ENCODE measurements at places on chromosomes 11 and 22.

- no peak for DNase-seq
Observed at GRCh38 chr11:26569646-26570045, 2.4 kb downstream of the MUC15 start.

DNA sequence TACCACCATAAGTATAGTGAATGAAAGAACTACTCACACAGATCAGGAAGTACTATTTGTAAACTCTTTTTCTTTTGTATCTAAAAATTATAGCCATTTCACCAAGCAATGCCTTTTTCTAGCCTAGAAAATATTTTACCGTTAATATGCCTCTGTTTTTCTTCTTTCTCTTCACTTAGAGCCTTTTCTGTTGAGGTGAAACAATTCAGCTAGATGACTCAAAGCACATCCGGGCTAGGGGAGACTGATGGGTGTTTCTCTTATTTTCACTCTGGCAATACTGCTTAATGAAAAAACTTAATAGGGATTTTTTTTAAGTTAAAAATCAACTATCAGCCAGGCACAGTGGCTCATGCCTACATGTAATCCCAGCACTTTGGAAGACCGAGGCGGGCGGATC, 93.3 kb downstream of the SGSM3 start:
- no peak for DNase-seq

DNA sequence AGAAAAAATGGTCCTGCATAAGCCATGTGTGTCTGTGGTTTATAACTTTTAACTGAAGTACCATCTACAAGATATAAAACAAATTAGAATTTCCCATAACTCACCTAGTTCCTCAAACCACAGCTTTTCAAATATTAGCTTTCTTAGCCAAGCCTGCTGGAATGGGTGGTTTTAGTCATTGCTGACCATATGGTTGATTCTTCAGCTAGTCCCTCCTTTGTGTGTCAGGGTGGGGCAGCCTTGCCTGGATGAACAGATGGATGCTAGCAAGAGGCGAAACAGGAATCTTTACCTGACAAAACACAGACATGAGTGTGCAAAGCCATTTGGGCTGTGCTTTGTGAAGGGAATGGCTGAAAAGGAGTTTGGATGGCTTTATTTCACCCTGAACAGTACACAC, 6.9 kb upstream of the B3GNT6 start:
- no peak for DNase-seq

DNA sequence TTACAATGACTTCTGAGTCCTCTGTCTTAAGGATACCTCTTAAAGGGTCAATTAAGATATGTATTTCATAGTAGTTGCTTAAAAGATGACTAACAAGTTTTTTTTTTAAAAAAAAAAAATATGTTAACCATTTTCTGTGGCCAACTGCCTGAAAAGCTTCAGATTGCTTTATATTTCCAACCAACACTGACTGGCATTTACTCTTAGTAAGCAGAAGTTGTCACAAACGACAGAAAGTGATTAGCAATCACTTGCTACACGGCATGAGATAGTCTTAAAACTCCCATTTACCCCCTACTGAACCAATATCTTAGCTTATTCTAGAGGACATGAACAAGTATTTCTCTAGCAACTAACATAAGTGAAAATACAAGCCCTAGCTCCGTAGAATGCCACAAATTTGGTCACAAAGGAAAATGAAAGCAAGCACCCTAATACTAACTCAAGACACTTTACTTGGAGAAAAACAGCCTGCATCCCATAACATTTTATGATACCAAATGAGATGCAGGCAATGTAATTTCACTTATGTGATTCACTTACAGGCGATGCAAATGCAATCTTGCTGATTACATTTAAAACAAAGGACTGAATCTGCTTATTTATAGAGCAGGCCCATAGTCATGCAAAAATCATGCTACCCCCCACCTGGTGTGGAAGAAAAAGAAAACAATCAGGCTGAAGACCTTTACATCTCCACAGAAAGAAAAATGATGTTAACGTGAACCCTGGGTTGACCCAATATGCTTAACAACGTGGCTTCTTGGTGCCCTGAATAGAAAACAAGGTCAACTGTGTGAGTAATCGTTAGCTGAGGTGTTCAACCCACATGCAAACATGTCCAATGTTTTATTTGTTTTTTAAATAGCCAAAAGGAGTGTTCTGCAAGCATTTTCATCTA, 25.7 kb downstream of the MPPED2 start:
- no peak for DNase-seq

GRCh38 chr22:28711820-28712777, 29.5 kb downstream of the CHEK2 start:
- DNase-seq: no peak

DNA sequence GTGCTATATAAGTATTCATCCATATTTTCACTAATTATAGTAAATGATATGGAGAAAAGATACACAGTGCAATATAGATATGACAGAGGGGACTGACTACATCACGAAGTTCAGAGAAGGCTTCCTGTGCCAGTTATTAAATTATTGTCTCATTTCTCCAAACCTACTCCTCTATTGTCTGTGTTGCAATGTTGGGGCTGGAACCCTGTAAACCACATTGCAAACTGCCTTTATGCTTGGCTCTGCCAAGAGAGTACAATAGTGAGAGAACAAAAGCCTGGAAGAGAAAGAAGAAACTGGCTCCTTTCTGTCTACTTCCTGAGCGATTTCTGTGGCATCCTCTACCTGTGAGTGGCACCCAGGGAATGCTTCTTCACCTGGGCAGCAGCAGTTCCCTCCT, 46.4 kb downstream of the ME3 start:
- DNase-seq: no peak

DNA sequence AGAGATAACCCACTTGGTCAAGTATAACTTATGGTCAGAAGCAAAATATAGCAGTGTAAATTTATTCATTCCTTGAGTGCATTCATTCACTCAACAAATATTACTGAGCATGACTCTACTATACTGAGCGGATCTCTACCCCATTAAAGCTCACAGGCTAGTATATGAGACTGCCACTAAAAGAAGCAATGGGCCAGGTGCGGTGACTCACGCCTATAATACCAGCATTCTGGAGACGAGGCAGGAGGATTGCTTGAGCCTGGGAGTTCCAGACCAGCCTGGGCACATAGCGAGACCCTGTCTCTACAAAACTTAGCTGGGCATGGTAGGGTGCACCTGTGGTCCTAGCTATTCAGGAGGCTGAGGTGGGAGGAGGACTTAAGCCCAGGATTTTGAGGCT, 197.6 kb upstream of the BLID start:
- no peak for DNase-seq

GRCh38 chr11:70494559-70495350, 96.4 kb downstream of the CTTN start:
- no peak for DNase-seq

- DNase-seq: no peak
Observed at GRCh38 chr22:23397008-23397612, 183.0 kb downstream of the IGLL1 start.

DNA sequence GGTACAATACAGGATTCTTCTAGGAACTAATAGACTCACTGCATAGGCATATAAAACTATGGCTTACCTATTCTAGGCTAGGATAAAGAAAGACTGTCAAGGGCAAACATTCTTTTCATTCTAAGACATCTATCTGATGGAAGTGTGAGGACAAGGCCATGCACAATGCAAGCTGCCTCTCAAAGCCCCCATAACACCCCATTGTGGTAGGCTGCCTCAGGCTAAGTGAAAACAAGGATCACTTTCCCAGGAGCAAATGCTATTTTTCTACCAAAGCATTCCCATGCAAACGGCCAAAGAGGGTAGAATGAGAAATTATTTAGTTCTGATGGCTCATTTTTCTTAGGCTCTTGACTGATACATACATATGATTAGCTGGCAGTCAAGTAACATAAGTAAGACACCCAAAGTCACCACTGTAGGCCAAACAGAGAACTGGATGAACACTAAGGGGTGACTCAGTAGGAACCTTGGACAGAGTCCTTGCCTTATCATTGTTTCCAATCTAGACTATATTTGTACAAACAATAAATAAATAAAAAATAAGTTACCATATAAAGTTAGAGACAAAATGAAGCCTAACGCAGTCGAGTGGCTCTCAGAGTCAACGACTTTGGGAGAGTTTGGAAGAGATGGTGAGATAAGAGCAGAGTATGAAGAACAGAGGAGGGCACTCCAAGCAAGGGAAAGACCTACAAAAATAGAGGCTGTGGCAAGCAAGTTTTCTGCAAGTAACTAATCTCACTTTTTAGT, 303.6 kb downstream of the SBF2 start:
- no peak for DNase-seq

- DNase-seq: no peak
Observed at GRCh38 chr11:83840326-83840725, 554.2 kb upstream of the CCDC90B start.

DNA sequence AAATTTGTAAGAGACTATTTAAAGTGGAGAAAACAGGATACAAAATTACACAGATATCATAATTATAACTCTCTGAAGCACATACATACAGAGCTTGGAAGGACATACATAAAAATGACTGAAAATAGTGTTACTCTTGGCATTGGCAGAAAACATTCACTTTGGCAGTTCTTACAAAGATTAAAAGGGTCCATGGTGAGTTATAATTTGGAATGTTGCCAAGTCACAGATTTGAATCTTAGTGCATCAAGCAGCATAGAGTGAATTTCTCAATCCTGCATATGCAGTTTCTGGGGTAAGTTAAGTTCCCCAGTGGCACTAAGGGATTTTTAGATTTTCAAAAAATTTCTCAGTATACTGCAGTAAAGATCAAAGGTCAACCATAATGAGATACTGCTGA, 115.9 kb downstream of the CCDC81 start:
- DNase-seq: no peak

DNA sequence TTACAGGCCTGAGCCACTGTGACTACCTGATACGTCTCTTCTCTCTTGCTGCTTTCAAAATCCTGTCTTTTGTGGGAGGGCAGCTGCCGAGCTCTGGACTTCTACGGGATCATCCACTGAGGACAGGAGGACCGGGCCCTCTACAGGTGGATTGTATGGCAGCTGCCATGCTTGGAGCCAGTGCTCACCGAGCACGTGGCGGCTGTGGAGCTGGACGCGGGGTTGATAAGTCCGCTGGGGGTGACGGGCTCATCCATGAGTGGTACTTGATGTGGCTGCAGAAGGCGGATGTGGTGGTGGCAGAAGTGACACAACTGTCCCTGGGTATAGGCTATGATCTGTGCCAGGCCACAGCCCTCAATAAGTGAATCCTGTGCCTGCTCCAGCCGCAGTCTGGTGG, 1.8 kb upstream of the CYP2D6 start:
- no peak for DNase-seq

DNA sequence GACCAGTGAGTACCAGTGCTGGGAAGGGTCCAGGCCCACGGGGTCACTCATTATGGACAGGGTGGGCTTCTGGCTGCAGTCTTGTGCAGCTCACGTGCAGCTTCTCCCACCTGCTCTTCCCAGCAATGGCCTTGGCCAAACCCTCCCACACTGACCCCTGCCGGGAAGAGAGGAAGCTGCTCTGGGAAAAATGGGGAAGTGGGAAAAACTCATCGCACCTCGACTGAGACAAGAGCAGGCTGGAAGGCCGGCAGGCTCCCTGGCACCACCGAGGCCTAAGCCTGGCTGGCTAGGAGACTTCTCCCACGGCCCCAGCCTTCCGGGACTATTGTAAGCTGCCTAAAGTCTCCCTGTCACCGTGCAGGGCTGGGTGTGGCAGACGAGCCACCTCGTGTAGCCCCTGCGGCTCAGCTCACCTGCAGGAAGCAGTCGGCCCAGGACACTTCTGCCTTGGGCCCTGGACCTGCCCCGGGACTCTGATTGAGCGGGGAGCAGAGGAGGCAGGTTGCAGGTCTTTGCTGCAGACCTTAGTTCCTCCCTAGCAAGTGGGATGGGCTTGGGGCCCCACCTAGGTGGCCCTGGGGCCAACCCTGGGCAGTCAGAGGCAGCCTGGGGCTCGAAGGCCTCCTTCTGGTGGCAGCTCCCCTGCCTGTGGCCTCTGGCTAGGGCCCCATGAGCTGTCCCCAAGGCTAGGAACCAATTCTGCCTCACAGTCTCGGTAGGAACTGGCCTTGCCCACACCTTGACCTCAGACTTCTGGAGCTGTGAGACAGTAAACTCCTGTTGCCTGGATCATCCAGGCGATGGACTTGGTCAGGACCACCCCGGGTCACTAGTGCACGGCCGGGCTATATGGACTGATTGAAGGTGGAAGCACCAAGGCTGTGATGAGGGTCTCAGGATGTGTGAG, 23.1 kb downstream of the MRGPRG start:
- DNase-seq: no peak

DNA sequence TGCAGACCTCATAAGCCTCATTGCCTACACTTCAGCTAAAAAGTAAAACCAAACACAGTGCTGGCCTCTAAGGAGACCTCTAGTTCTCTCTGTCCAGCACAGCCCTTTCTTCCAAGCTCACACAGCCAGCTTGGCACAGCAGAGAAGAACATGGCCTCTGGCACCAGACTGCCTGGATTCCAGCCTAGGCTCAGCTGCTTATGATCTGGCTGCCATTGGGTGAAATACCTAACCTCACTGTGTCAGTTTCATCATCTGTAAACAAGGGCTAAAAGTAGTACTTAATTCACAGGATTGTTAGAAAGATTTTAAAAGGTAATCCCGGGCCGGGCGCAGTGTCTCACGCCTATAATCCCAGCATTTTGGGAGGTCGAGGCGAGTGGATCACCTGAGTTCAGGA, 9.9 kb upstream of the ACER3 start:
- DNase-seq: no peak

DNA sequence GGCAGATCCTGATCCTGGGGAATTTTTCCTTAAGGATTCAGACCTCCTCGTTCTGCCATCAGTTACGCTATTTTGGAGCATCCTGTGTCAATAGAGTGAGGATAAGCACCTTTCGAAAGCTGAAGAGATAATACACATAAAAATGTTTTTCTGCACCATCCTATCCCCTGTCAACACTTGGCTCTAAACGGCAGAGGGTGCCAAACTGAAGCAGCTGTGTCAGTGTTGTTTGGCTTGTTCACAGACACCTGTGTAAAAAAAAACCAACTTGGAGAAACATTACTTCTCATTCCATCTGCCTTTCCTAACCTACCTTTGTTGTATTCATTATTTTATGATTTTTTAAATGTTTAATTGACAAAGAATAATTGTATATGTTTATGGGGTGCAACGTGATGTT, 417.0 kb upstream of the DDI1 start:
- DNase-seq: no peak

DNA sequence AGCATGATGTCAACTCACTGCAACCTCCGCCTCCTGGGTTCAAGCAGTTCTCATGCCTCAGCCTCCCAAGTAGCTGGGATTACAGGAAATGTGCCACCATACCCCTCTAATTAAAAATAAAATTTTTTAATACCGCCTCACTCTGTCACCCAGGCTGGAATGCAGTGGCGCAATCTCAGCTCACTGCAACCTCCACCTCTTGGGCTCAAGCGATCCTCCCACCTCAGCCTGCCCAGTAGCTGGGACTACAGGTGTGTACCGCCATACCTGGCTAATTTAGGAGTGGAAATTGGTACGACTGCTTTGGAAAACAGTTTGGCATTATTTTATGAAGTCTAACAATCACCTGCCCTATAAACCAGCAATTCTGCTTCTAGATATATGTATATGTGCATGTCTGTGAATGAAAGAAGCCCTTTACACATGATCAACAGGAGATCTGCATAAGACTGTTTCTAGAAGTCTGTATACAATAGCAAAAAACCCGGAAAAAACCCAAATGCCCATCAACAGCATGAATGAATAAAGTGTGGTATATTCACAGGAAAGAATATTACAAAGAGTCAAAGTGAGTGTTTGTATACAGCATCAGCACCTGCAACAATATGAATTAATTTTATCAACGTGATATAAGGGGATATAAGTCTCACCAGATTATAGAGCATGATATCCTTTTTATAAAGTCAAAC, 16.0 kb downstream of the SLC35F2 start:
- DNase-seq: no peak

GRCh38 chr11:82969811-82970210, 68.3 kb downstream of the DDIAS start:
- no peak for DNase-seq
